Activated CD8-positive, alpha-beta T cell treated with anti-CD3 and anti-CD28 coated beads for 36 hours (primary cell): ENCODE measurements at places on chromosomes 4 and X.

GRCh38 chrX:19156186-19156585 lies 33.9 kb upstream of the ADGRG2 start:
- no peak for DNase-seq

- peak; percentile 83 for DNase-seq
Measured at GRCh38 chrX:9942086-9942485, 25.1 kb upstream of the CLDN34 start.

DNA sequence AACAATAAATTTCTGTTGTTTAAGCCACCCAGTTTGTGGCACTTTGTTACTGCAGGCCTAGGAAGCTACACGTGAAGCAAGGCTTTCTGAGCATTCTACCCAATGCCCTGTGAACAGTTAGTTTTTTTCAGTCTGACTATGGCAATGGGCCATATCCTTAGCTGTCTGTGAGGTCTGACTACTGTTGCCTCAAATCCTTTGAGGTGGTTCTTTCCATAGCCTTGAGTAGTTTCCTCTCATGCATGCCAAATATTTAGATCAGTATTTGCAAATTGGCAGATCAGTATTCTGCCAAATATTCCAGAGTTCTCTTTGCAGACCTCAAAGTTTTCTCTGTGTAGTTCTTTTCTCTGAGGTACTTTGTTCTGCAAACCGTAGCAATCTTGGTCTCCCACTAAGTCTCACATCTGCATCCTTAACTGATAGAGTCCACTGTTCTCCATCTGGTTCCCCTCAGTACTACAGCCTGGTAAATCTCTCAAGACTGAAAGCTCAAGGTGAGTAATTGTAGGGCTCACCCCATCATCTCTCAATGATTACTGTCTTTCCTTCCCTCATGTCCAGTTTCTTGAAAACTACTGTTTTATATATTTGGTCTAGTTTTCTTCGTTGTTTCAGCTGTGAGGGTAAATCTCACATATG lies 984.9 kb upstream of the INTU start:
- DNase-seq, result no peak

DNA sequence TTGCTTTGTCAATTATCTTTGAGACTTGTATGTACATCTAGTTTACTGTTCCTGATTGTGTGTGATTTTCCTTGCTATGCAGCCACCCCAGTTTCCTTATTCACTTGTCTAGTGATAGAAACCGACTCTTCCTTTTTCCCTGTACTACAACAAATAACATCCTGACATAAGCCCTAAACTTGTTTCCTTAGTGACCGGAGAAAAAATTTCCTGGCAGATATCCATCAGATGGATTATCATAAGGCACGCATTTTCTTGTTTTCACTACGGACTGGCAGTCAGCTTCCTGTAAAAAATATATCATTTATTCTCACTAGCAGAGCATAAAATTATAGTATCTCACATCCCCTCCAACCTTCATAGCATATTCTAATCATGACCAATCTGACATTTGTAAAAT lies 410.7 kb downstream of the CENPC start:
- DNase-seq, result no peak

DNA sequence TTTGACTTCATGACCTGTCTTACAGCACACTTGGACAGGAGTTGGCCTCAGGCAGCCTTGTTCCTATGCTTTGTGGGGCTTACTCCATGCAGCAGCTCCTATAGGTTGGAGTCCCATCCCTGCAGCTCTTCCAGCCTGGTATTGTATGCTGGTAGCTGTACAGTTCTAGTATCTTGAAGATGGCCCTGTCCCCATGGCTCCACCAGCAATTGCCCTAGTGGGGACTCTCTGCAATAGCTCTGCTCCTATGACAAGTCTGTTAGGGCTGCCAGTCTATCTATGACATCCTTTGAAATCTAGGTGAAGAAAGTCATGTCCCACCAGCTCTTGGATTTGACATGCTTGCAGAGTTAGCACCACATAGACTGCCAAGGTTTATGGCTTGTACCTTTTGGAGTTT lies 252.6 kb downstream of the ANTXR2 start:
- no peak for DNase-seq

DNA sequence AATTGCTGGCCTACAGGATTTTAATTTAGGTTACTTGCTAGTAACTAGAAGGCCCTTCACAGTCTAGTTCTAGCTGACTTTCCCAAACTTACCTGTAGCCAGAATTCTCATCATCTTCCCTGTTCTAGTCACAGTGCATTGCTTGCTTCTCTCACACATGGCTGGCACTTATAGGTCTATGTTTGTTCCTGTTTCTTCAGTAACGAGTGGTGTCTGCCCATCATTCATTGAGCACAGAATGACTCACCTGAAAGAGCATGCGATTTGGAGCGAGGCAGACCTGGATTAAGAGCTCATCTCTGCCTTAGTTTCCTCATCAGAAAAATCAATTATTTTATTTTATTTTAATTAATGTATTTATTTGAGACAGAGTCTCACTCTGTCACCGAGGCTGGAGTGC lies 201.7 kb upstream of the ANK2 start:
- DNase-seq, result no peak

DNA sequence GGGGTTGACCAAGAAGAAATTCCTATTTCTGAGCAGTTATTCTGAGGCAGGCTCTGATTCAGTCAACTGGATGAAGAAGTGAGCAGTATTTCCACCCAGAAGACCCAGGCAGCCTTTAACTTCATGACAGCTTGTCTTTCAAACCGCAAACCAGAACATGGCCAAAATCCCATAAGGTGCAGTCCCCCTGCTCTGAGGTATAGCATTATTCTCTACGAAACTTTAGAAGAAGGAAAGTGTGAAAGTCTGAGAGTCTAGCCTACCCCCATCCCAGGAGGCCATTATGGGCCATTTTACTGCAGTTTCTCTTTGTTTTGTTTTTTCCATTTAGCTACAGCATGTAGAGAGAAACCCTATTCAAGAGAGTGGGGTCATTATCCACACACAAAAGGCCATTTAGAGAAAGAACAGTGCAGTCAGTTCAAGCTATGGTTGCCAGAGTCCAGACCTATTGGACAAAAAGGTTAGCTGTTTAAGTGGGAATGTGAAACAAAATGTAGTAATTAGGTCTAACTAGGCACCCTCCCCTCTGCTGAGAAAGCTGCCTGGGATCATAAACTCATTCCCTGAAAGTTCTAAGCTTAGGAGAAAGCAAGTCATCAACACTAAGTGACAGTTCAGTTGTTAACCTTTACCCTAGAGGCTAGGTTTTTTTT lies 52.1 kb upstream of the RASGEF1B start:
- DNase-seq, result no peak

- no peak for DNase-seq
Measured at GRCh38 chr4:10289538-10289906, 167.7 kb downstream of the ZNF518B start.
